ENCODE measurements at places on chromosomes 12 and 14. TPM values are rescaled to one million over a fixed set of nuclear protein-coding genes. Genes with fewer than 3 reads are reported as not detected.

GRCh38 chr14:104451474-104451873 lies 128.1 kb upstream of the C14orf180 start:
- no peak overlapping the region for H3K4me3 ChIP-seq
- peaks cover 5% of the 10 kb centered on the region for H3K27me3 ChIP-seq
- no peak overlapping the region for H3K27ac ChIP-seq
- no peak for DNase-seq
- no peaks in the 10 kb centered on the region for H3K4me1 ChIP-seq
- H3K36me3 ChIP-seq: no peaks in the 10 kb centered on the region

- no peaks in the 10 kb centered on the region for H3K27me3 ChIP-seq
- H3K27ac ChIP-seq: no peak overlapping the region
- no peak overlapping the region for H3K4me3 ChIP-seq
- no peaks in the 10 kb centered on the region for H3K4me1 ChIP-seq
- no peak for DNase-seq
- H3K36me3 ChIP-seq: no peaks in the 10 kb centered on the region
Measured at GRCh38 chr12:42985506-42985905, 396.0 kb upstream of the PRICKLE1 start.

GRCh38 chr14:60944204-60944603 lies 36.7 kb downstream of the TRMT5 start:
- DNase-seq: peak; percentile 45
- H3K4me1 ChIP-seq: peaks cover 3% of the 10 kb centered on the region
- H3K36me3 ChIP-seq: no peaks in the 10 kb centered on the region
- H3K27me3 ChIP-seq: no peaks in the 10 kb centered on the region
- no peak overlapping the region for H3K4me3 ChIP-seq
- peak overlapping the region; percentile 68 for H3K27ac ChIP-seq

DNA sequence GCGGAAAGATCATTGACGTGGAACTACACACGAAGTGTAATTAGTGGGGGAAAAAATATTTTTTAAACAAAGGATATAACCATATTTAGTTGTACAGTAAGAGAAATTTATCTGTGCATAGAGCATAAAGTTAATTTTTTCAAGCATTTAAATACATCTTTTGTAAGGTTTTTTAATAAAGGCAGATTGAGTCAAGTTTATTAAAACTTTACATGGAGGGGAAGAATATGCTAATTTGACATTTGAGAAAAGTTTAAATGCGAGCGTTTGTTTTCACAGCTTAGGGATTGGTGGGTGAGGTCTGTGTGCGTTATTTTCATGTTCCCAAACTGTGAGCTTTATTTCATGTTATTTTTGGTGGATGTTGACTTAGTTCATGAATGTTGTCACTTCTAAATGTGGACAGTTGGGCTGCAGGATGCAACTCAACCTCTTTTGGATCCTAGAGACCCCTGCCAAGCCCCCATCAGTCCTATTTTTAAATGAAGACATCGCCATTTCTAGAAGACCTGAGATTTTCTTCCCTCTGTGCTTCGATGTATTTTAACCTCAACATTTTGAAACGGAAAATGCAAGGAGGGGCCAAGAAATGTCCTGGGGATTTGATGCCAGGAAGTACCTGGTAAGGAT lies 32.3 kb downstream of the BRI3BP start:
- H3K4me1 ChIP-seq: no peaks in the 10 kb centered on the region
- DNase-seq: no peak
- peaks cover 5% of the 10 kb centered on the region for H3K36me3 ChIP-seq
- no peak overlapping the region for H3K4me3 ChIP-seq
- no peaks in the 10 kb centered on the region for H3K27me3 ChIP-seq

- peak; percentile 10 for DNase-seq
- H3K36me3 ChIP-seq: no peaks in the 10 kb centered on the region
- H3K4me1 ChIP-seq: no peaks in the 10 kb centered on the region
- H3K27ac ChIP-seq: no peak overlapping the region
Measured at GRCh38 chr12:43696154-43696553, 62.4 kb downstream of the PUS7L start.

ITFG2 gene
- 26.5 TPM for total RNA-seq

GRCh38 chr12:88993651-88994050 lies 358.6 kb downstream of the DUSP6 start:
- H3K4me3 ChIP-seq: no peak overlapping the region
- no peak overlapping the region for H3K27ac ChIP-seq
- H3K36me3 ChIP-seq: no peaks in the 10 kb centered on the region
- peak; percentile 73 for DNase-seq

ADAMTS20 gene
- total RNA-seq: 0.09 TPM

PLEKHD1 gene
- 0.53 TPM for total RNA-seq

RASSF8 gene
- total RNA-seq: 42.6 TPM

DNA sequence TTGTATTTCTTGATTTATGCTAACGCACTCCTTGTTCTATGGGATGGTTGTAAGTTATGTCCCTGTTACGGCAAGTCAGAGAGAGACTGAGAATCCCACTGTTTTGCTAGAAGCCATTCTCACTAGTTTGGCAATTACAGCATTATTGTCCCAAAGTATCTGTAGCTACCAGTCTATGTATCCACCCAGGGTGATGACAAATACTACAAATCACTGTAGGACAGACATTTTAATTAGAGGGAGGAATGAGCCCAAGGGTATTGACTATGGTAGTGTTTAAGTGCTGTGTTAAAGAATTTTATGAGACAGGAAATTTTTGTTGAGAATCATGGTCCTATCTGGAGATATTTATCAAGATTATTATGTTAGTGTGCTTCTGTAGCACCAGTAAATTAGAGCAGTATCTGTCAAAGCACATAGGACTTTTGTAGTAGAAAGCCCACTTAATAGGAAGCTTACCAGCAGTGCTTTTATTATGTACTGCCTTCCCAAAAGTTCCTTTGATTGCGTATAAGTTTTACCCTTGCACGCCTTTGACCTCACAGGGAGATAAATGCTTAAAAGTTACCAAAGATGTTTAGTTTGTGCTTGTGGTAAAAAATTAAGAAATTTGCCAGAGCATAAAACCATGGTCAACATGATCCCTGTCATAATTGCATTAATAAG lies 10.7 kb downstream of the PRKCH start:
- H3K36me3 ChIP-seq: no peaks in the 10 kb centered on the region
- H3K27me3 ChIP-seq: no peaks in the 10 kb centered on the region
- H3K4me1 ChIP-seq: no peaks in the 10 kb centered on the region

DNA sequence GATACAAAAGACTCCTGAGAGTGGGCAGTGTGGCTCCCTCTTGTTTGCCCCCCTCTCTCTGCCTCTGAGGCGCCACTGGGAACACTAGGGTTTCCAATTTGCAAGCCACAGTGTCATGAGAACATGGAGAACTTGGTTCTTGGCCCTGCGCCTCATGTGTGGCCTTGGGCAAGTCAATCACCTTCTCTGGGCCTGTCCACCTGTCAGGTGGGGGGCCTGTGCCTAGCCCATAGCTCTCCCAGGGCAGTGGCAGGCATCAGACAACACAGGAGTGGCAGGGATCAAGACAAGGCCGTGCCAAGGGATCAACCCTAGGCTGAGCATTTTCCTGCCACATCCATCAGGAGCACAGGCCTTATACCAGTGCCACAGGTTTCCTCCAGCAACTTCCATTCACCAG lies 185.3 kb downstream of the CALM1 start:
- H3K27me3 ChIP-seq: no peaks in the 10 kb centered on the region
- no peak for DNase-seq
- peaks cover 25% of the 10 kb centered on the region for H3K36me3 ChIP-seq
- H3K4me3 ChIP-seq: no peak overlapping the region
- peaks cover 41% of the 10 kb centered on the region for H3K4me1 ChIP-seq

FSCB gene
- 0.04 TPM for total RNA-seq

PLA2G1B gene
- total RNA-seq: 0.75 TPM

GRCh38 chr12:25195056-25195971 lies at the start of the genes DNAI7 and ETFRF1:
TSS of gene DNAI7 (minus strand) at chr12:25195160. CDS start at chr12:25195078, 82 bp downstream.
TSS of gene ETFRF1 (plus strand) at chr12:25195237. CDS start at chr12:25203957, 8,720 bp downstream.
- H3K27me3 ChIP-seq: no peaks in the 10 kb centered on the region
- no peaks in the 10 kb centered on the region for H3K4me1 ChIP-seq
- H3K4me3 ChIP-seq: peak within 1 kb of the TSS; percentile 75
- DNase-seq: peak; percentile 99

CCDC85C gene
- 3.4 TPM for total RNA-seq

DNA sequence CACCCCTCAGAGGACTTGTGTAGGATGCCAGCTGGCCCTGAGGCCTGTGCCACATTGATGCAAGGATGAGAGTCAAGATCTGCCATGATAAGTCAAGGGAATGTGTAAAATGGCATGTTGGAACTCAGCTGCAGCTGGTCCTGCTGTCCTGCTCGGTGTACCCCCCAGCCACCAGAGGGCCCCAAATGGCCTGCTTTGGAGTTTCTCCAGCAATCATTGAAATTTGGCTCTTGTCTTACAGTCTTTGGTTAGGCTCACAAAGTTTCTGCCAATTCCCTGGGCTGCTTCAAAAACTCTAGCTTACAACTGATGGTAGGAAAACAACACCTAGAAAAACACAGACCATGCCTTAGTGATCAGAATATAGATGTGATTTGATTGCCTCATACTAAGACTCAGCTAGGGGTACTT lies 76.8 kb downstream of the HSD17B6 start:
- peaks cover 25% of the 10 kb centered on the region for H3K4me1 ChIP-seq
- H3K4me3 ChIP-seq: no peak overlapping the region
- H3K36me3 ChIP-seq: no peaks in the 10 kb centered on the region
- DNase-seq: peak; percentile 56
- no peaks in the 10 kb centered on the region for H3K27me3 ChIP-seq

GRCh38 chr12:57837864-57838562 lies 8.5 kb downstream of the CTDSP2 start:
- peak overlapping the region; percentile 18 for H3K4me3 ChIP-seq
- H3K4me1 ChIP-seq: peaks cover 92% of the 10 kb centered on the region
- H3K27ac ChIP-seq: peak overlapping the region; percentile 87
- peak; percentile 93 for DNase-seq
- peaks cover 19% of the 10 kb centered on the region for H3K36me3 ChIP-seq
- H3K27me3 ChIP-seq: no peaks in the 10 kb centered on the region

DBX2 gene
- total RNA-seq: 0.22 TPM

DNA sequence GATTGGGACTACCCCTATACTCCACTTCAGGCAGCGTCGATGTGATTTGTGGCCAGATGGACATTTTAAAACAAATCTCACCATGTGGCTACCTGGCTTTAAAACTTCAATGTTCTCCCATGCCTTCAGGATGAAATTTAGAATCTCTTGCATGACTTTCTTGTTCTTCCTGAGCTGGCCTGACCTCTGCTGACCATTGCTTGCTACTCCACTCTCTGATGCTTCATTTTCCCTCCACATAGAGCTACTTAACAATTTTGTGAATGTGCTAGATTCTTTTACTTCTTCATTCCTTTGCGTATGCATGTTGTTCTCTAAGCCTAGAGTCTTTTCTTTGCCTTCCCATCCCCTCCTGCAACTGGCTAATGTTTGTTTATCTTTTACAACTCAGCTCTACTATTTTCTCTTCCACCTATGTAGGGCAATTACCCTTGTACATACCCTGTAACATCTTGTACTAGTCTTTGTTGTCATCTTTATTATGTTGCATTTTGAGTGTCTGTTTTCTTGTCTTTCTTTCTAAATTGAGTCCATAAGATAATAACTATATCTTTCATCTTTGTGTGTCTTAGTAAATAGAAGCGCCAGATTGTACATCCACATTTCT lies 41.2 kb downstream of the YLPM1 start:
- no peaks in the 10 kb centered on the region for H3K4me1 ChIP-seq
- no peaks in the 10 kb centered on the region for H3K27me3 ChIP-seq
- peaks cover 30% of the 10 kb centered on the region for H3K36me3 ChIP-seq
- no peak overlapping the region for H3K27ac ChIP-seq
- DNase-seq: peak; percentile 22
- no peak overlapping the region for H3K4me3 ChIP-seq

CACNA2D4 gene
- 1.6 TPM for total RNA-seq

GRCh38 chr12:14313379-14314138 lies 51.9 kb upstream of the ATF7IP start:
- no peaks in the 10 kb centered on the region for H3K36me3 ChIP-seq
- no peak overlapping the region for H3K4me3 ChIP-seq
- DNase-seq: no peak
- H3K27ac ChIP-seq: no peak overlapping the region

- H3K27me3 ChIP-seq: peaks cover 38% of the 10 kb centered on the region
- H3K27ac ChIP-seq: no peak within 1 kb of the TSS
- no peak within 1 kb of the TSS for H3K4me3 ChIP-seq
- H3K36me3 ChIP-seq: no peaks in the 10 kb centered on the region
- peaks cover 5% of the 10 kb centered on the region for H3K4me1 ChIP-seq
Measured at GRCh38 chr14:103084021-103084919, at the start of gene LBHD2. TSS of gene LBHD2 (plus strand) at chr14:103084210. CDS start at chr14:103086013, 1,803 bp downstream.

- H3K4me1 ChIP-seq: no peaks in the 10 kb centered on the region
- H3K27ac ChIP-seq: no peak overlapping the region
- H3K27me3 ChIP-seq: no peaks in the 10 kb centered on the region
- H3K4me3 ChIP-seq: no peak overlapping the region
Measured at GRCh38 chr14:80475074-80475473, 263.8 kb upstream of the DIO2 start.

GRCh38 chr12:70876952-70877351 lies 43.6 kb downstream of the PTPRR start:
- no peaks in the 10 kb centered on the region for H3K36me3 ChIP-seq
- H3K4me1 ChIP-seq: no peaks in the 10 kb centered on the region
- no peak overlapping the region for H3K27ac ChIP-seq
- no peaks in the 10 kb centered on the region for H3K27me3 ChIP-seq
- H3K4me3 ChIP-seq: no peak overlapping the region

GRCh38 chr14:51564460-51564859 lies 87.2 kb upstream of the FRMD6 start:
- no peak overlapping the region for H3K4me3 ChIP-seq
- no peak for DNase-seq
- H3K36me3 ChIP-seq: no peaks in the 10 kb centered on the region
- H3K27ac ChIP-seq: no peak overlapping the region

GRCh38 chr12:120536064-120536791 lies 2.1 kb downstream of the RNF10 start:
- H3K27ac ChIP-seq: no peak overlapping the region
- H3K4me1 ChIP-seq: peaks cover 33% of the 10 kb centered on the region
- DNase-seq: no peak
- H3K4me3 ChIP-seq: peak overlapping the region; percentile 82
- H3K36me3 ChIP-seq: peaks cover 11% of the 10 kb centered on the region

GRCh38 chr14:60720391-60720790 lies 3.8 kb downstream of the SIX4 start:
- H3K4me3 ChIP-seq: peak overlapping the region; percentile 85
- DNase-seq: no peak
- peak overlapping the region; percentile 77 for H3K27ac ChIP-seq
- H3K4me1 ChIP-seq: peaks cover 15% of the 10 kb centered on the region
- peaks cover 11% of the 10 kb centered on the region for H3K36me3 ChIP-seq
